ENCODE measurements at places on chromosomes 1 and 21.
A peak's percentile ranks its signal among the peaks of the same experiment; 100 is the strongest.

GRCh38 chr1:235821361-235821981, 45.2 kb downstream of the LYST start:
- no peak for DNase-seq

- no peak for DNase-seq
These were observed 552 bp downstream of the DLGAP3 start for GRCh38 chr1:34928699-34929496.

DNA sequence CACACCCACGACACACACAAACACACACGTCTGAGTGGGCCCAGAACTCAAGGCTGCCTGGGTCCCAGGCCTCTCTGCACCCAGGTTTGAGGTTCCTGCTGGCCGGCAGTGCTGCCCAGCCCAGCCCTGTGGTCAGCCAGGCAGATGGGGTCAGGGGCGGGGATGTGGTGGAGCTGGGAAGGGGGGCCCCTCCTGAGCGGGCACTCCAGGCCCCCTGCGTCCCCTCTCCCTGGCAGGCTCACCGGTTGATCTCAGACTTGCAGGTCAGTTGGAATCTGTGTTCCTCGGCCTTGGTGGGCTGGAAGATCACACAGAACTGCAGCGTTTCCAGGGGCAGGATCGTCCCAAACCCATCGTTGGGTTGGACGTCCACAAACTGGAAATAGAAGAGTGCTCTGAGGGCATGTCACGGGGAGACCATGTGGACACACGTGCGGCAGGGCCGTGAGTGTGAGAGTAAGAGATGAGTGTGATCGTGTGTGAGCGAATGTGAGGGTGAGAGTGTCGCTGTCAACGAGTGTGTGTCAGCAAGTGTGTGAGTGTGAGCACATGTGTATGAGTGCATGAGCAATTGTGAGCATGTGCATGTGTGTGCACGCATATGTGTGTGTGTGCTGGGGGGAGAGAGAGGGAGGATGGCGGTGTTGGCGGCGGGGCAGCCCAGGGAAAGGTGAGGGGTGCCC, 19.7 kb upstream of the TMEM52 start:
- no peak for DNase-seq

- DNase-seq, result peak; percentile 95
These were observed 420.5 kb downstream of the MATN1 start for GRCh38 chr1:30302858-30303257.

- no peak for DNase-seq
These were observed 75.8 kb downstream of the PGBD5 start for GRCh38 chr1:230350208-230350921.

- no peak for DNase-seq
These were observed 210.3 kb downstream of the SETD4 start for GRCh38 chr21:35850029-35850428.

- no peak for DNase-seq
These were observed 558 bp downstream of the PFKL start for GRCh38 chr21:44300262-44300959.

- DNase-seq, result no peak
These were observed 10.6 kb upstream of the C1orf162 start for GRCh38 chr1:111463029-111463683.

GRCh38 chr1:244019982-244020485, 31.0 kb upstream of the ZBTB18 start:
- no peak for DNase-seq

Measured in NCI-H1092 (cell line).